ENCODE measurements at places on chromosomes 13 and 19.

DNA sequence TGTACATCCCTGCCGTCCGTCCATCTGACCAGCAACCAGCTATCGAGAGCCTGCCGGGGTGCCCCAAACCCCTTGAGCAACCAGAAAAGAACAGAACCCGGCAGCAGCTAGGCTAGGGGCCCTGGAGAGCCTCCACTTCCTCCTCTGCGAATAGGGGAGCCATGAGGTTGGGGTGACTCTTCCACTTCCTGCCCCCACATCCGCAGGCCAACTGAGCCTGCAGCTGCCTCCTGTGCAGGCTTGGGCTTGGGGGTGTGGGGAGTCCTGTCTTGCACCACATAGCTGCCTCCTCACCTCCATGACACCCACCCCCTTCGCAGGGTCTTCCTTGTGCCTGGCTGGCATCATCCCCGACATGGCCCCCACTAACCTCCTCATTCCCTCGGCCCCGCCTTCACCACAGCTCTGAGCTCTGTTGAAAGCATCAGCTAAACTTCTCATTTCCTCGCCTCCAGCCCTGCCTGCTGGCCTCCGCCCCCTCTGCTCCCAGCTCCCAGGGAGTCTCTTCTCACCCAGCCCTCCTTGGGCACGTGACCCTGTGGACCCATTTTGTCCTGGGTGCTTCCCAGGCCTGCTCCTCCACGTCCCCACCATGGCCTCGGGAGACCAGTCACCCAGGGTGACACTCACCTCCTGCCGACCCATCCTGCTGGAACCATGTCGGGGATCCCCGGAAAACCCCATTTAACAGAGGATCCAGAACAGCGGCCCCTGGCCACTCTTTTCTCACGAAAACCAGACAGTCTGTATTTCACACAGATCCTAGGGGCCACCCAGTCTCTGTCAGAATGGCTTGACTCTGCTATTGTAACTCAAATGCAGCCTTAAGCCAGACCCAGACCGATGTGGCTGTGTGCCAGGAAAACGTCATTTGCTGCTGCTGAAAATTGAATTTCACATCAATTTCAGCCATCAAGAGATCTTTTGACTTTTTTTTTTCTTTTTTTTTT lies 50.4 kb downstream of the MYO9B start:
- DNase-seq, result peak; percentile 30

DNA sequence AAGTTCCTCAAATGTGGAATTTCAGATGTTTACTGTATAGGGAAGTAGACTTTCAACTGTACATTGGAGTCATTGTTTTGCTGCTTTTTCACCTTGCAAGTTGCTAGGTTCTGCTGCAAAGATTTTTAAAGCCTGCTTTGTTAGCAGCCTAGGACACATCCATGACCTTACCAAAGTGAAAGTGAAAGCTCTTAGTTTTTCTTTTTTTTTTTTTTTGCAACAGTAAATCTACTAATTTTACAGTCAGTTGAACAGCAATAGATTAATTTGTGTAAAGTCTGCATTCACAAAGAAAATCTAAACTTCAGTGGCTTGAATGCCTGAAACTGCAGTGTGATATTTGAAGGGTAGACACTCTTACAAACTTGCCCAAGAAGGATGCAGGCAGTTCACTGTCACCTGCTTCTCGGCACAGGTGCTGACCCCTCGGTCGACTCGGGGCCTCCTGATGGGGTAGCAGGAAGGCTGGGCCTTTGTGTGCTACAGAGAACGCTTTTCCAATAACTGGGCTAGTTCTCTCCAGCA lies 5.0 kb upstream of the MTIF3 start:
- no peak for DNase-seq

DNA sequence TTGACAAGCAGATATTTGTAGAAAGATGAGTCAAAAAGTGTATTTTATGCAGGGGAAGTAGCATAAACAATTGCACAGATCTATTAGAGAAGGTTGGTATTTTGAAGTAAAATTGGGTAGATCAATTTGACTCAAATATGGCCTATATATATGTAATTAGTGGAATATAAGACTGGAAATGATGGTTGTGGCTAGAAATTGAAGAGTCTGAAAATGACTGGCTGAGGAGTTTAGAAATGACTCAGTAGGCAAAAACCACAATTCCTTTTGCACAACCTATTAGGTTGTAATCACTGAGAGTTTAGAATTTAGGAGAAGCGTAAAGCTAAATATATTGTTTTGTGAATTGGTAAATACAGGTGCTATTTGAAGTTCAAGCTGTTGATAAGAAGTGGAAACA lies 622.6 kb upstream of the PCDH20 start:
- no peak for DNase-seq

DNA sequence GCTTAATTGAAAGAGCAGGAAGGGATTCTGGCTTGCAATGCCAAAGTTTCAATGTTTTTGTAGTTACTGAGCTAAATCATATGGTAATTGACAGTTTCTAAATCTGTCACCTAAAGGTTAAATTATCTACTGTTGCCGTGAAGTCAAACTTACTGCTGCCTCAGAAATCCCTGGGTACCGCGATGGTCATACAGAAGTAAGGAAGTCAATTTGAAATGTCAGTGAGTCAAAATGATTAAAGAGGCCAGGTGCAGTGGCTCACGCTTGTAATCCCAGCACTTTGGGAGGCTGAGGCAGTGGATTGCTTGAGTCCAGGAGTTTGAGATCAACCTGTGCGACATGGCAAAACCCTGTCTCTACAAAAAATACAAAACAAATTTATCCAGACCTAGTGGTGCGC lies 48.8 kb upstream of the TPM4 start:
- DNase-seq, result no peak

- no peak for DNase-seq
Observed at GRCh38 chr19:41089959-41090358, 1.7 kb downstream of the CYP2A13 start.

DNA sequence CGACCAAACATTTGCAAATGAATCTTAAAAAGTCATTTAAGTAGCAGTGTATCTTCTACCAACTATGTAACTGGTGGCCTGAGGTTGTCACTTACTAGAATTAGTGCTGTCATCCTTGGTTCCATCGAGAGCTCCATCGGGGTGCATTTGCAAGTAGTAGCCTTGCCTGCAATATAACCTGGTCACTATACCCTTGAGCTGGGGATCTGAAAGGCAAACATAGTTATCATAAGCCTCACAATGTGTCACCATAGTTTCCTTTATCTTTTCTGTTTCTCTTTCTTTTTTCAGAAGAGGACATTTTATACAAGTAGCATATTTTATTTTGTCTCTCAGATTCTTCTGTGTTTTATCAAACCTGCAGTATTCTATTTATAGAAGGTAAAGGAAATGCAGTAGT lies 422.6 kb downstream of the ITGBL1 start:
- no peak for DNase-seq

GRCh38 chr13:29718694-29719093 lies 123.2 kb upstream of the SLC7A1 start:
- DNase-seq, result no peak

- no peak for DNase-seq
Observed at GRCh38 chr13:111387026-111387871, 66.8 kb downstream of the TEX29 start.

- no peak for DNase-seq
Observed at GRCh38 chr13:34361560-34361959, 543.6 kb downstream of the RFC3 start.

DNA sequence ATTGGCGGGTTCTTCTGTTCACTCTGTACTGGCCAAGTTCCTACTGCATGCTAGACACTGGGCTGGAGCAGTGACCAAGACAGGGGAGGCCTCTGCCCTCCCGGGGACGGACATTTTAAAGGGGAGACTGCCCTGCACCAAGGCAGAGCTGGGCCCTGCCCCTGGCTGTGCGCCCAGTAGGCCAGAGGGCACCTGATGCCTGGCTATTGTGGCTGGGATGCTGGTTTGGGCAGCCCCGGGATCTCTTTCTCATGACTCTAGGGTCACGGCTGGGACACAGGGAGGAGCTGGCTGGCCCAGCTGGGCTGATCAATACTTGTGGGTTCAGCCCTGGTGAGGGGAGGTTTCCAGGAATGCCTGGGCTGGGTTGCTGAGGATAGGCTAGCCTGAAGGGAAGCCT lies 17.7 kb downstream of the LIPE start:
- DNase-seq, result no peak

- DNase-seq, result peak; percentile 76
Observed at GRCh38 chr19:14048443-14049153, 13.3 kb downstream of the PALM3 start.

GRCh38 chr19:39415111-39416046 lies 2.9 kb downstream of the PLEKHG2 start:
- DNase-seq, result no peak

DNA sequence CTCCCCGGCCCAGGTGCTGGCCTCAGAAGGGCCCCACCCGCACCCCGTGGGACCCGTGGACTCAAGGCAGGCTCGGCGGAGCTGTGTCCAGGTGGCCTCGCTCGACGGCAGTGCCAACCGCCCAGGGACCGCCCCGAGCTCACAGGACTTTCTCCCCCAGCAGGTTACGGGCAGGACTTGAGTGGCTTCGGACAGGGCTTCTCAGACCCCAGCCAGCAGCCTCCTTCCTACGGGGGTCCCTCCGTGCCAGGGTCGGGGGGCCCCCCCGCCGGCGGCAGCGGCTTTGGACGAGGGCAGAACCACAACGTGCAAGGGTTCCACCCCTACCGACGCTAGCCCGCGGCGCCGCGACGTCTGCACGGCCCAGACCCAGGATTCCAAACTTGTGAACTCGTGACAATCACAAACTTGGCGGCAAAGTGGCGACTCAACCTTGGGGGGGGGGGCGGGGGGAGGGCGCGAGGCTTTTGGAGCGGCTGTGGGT lies 3.6 kb upstream of the RPS15 start:
- no peak for DNase-seq
